ENCODE measurements at places on chromosomes 6 and 20.

DNA sequence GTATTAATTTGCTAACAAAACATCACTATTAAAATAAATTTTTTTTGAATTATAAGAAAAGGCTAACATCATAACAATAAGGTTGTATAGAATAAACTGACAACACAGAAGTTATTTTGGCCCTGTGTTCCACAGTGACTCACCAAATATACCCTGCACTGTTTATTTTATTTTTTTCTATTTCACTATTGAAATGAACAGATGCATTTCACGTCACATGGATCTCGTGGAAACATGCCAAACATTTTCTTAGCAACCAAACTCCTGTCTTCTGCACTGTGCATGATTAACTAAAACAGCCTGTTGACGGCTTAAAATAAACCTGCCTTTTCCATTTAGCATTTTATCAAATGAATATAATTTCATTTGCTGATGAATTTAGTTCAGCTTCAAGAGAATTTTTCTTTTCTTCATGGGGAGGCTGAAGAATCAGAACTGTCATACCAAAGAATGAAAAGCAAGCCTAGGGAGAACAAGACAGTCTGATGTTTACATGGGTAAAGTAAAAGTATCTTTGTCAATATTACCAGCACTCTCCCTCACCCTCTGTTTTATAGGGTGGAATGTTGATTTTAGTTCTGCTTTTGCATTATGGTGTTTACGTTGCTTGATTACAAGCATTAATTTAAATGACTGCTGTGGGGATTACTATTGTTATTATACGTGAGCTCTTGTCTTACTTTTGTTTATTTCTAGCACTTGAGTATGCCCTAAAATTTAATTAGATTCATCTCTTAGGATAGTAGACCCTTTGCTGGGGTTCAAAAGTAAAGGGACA lies 115.3 kb downstream of the LCA5 start:
- no peak for DNase-seq

GRCh38 chr6:100464903-100465700 lies at the start of gene SIM1:
TSS of gene SIM1 (minus strand) at chr6:100464921. CDS start at chr6:100463468, 1,453 bp downstream.
- DNase-seq, result no peak

GRCh38 chr6:128567029-128567428 lies 46.6 kb upstream of the PTPRK start:
- no peak for DNase-seq

DNA sequence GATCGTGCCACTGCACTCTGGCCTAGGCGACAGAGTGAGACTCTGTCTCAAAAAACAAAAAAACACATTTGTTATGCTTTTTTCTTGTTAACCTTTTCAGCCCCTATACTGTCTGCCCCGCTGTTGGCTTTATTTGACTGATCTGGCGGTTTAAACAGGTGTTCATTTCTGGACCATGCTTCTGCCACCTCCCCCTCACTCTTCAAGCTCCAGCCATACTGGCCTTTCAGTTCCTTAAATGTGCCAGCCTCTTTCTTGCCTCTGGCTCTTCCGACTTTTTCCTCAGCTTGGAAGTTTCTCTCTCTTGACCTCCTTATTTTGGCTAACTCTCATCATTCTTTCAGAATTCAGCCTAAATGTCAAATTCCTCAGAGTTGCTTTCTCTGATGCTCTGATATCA lies 35.2 kb upstream of the TXLNB start:
- DNase-seq, result no peak

DNA sequence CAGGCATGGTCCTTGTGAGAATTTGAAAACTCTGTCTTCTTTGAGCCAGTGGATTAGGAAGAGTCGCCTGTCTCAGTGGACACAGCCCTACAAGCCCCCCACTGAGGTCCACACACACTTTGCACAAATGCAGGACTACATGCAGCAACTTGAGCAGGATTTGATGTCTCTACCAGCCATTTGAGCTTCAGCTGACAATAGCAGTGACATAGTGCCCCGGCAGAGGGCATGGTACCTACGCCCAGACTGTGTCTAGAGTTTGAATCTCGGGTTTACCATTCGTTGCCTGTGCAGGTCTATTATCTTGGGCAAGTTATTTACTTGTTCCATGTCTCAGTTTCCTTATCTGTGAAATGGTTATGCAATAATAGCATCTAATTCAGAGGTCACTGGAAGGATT lies 580.1 kb downstream of the TFAP2B start:
- no peak for DNase-seq

- no peak for DNase-seq
Observed at GRCh38 chr6:97032955-97033354, 108.4 kb downstream of the KLHL32 start.
